NCI-H510A treated with DMSO at 0.1 percent for 48 hours (cell line): ENCODE measurements at places on chromosomes 16 and 17.

GRCh38 chr16:78729687-78730086, 630.2 kb downstream of the WWOX start:
- DNase-seq, result no peak

DNA sequence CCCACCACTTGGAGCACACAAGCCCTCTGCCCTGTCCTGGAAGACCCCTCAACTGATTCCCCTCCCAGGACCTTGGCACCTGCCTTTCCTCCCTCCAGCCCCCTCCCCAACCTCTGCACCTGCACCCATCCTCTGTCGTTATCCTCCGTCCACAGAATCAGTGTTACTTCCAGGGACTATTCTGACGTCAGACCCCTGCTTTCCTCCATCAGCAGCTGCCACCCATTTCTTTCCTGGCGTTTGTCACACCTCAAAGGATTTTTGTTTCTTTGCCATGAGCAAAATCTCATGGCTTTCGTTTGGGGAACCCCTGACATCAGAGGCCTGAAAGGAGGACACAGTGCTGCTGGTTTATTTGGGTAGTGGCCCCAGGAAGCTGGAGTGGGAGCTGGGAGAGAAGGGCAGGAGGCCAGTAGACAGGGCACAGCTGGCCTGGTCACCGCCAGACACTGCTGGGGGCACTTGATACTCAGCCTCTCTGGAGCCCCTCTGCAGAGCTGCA, 68.4 kb downstream of the SOCS1 start:
- DNase-seq, result no peak

DNA sequence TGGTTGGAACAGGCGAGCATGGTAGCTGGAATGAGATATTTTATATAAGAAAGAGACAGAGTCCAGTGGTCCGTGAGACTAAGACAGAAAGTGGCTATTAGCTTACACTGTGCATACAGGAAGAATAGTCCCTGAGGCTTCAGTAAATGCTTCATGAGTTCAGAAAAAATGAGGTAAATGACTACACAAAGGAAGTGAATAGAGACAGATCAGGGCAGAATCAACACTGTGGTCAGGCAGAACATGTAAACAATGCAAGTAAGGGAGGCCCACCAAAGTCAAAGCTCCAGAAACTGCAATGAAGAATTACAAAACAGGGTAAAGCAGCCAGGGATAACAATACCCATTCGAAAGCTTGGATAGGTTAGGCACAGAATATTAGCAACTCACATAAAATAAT, 4.8 kb downstream of the ABCA10 start:
- DNase-seq, result no peak

DNA sequence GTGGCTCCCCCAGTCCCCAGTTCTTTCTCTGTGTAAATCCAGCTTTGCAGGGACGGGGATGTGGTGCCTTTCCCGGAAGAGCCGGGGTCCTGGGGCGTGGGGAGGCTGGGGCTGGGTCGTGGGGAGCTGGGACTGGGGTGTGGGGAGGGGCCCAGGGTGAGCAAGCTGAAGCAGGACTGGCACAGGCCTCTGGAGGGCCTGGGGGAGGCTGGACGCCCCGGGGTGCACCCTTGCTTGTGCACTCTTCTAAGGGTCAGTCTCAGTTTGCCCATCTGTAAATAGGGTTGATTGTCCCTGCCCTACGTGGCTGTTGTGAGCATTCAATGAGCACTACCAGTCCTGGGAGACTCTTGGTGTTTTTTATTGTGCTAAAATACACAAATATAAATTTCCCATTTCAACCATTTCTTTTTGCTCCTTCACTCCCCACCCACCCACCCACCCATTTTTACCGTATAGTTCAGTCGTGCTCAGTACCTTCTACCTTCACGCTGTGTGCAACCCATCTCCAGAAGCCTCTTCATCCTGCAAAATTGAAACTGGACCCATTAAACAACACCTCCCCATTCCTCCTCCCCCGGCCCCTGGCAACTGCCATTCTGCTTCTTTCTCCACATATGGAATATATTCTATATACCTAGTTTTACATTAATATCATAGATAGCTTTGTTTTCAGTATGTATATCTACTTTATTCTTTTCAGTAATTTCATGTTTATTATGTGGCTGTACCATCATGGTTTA, 7.8 kb upstream of the TBC1D3B start:
- DNase-seq, result no peak

- peak; percentile 92 for DNase-seq
Observed at GRCh38 chr17:64420143-64420670, 28.7 kb upstream of the MILR1 start.

DNA sequence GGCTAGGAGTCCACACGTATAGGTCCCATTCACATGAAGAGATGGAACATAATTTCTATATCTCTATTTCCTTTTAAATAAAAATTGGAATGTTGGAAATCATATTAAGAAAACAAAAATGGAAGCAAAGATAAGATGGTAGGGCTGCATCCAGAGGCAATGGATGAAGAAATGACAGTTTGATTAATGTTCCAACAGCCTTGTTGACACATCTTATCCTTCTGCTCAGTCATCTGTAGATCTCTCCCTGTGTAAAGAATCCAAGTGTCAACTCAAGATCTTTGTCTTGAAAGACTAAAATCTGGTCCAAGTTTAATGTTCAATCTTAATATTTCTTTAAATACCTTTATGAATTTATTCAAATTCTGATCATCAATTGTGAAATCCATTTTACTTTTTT, 7.8 kb upstream of the KCNJ2 start:
- DNase-seq, result no peak

GRCh38 chr16:17135439-17135838, 335.3 kb downstream of the XYLT1 start:
- no peak for DNase-seq

GRCh38 chr17:1783834-1784611, 22.2 kb downstream of the SERPINF1 start:
- DNase-seq, result no peak

DNA sequence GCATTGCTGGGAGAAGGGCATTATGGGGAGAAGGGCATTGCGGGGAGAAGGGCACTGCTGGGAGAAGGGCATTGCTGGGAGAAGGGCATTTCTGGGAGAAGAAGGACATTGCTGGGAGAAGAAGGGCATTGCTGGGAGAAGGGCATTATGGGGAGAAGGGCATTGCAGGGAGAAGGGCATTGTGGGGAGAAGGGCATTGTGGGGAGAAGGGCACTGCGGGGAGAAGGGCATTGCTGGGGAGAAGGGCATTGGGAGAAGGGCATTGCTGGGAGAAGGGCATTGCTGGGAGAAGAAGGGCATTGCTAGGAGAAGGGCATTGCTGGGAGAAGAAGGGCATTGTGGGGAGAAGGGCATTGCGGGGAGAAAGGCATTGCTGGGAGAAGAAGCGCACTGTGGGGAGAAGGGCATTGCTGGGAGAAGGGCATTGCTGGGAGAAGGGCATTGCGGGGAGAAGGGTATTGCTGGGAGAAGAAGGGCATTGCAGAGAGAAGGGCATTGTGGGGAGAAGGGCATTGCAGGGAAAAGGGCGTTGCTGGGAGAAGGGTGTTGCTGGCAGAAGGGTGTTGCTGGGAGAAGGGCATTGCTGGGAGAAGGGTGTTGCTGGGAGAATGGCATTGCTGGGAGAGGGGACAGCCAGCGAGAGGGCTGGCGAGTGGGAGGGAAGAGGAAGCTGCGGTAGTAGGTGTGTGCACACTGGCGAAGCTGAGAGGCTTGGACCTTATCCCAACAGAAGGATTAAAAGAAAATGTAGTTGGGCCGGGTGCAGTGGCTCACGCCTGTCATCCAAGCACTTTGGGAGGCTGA, 4.6 kb upstream of the PYDC1 start:
- no peak for DNase-seq

DNA sequence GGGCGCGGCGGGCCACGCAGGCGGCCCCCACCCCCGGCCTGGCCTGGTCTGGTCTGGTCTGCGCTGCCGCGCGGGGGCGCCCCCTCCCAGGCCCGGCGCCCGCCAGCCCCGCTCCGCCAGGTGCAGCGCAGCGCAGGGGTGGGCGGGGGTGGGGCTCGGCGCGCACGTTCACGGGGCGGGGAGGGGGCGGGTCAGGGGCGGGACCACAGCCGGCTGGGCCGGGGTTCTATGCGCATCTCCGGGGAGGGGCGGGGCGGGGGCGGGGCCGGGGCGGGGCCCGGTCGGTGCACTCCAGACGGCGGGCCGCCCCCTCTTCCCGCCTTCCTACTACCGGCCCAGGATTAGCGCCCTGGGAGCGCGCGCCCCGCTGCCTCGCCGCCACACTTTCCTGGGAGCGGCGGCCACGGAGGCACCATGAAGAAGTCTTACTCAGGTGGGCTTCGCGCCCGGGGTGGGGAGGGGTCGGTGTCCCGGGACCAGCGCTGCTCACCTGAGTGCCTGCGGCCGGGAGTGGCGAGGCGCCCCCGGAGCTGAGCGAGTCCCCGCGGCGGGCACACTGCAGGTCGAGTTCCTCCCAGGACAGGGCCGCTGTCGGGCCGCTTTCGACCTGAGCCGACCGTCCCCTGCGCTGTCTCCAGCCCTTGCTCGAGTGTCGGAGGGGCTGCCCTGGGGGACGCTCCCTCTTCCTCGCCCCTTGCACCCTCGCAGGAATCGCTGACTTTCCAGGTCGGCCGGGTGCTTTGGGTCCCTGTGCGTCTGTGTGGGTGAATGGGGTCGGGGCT, 140.5 kb downstream of the SEC14L1 start:
- DNase-seq, result peak; percentile 48

DNA sequence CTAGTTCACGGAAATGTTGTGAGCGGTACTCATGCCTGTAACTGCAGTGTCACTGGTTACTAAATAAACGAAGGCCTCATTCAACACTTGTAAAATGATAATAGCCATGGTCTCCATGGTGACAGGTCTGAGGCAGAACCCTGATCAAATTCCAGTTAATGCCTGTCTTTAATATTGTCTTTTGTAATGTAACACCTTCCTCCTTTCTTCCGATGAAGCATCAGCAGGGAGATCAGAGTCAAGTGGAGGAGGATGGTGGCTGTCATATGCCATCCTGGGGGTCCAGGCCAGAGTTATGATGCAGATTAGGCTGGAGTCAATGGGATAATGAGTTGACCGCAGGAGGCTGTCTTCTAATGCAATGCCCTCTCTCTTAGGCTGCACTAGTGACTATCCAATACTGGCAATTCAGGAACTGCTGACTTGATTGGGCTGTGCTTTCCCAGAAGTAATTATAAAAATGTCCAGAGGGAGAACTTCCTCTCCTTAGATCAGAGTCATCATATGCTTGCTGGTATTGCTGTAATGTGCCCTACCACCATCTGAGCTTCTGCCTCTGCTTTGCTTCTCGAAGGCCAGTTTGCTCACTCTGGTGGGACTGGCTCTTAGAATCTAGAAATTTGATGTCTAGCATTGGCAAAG, 419.1 kb downstream of the CA10 start:
- DNase-seq, result peak; percentile 97

DNA sequence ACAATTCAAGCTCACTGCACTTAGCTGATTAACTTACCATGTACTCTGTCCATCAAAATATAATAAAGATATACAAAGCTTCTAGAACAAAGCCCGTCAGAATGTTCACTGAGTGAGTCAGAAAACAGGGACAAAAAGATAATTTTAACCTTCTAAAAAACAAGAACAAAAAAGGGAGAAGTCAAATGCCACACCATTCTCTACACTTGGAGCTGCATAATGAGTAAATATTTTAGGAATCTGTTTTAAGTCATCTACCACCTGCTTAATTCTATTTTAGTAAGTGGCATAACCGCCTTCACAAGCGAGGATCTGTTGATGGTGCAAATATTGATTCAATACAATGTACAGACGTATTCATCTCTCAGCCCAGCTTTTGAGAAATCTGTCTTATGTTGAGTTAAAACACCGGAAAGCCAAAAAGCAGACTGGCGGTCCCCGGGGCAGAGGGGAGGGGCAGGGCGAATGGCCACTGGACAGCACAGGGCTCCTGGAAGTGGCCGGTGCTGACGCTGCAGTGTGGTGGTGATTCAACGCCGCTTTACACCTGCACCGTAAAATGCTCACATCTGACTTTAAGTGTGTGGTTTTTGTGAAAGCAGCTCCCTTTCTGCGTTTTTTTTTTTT, 20.1 kb downstream of the RAB40B start:
- DNase-seq, result no peak

DNA sequence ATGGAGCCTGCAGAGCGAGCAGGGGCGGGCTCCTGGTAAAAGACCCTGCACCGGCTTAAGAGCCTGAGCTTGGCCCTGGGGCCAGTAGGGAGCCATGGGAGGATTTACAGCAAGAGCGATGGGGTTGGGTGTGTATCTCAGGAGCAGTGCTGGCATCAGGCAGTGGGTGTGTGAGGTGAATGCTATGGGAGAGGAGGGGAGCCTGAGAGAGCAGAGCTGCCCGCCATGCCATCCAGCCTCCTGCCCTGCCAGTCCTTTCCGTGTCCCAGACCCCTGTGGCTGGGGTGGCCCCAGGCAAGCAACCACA, 23.3 kb downstream of the FAM83G start:
- no peak for DNase-seq

GRCh38 chr16:67240506-67240905, 6.8 kb downstream of the FHOD1 start:
- no peak for DNase-seq

- no peak for DNase-seq
Observed at GRCh38 chr16:74825941-74826340, 51.3 kb upstream of the FA2H start.

DNA sequence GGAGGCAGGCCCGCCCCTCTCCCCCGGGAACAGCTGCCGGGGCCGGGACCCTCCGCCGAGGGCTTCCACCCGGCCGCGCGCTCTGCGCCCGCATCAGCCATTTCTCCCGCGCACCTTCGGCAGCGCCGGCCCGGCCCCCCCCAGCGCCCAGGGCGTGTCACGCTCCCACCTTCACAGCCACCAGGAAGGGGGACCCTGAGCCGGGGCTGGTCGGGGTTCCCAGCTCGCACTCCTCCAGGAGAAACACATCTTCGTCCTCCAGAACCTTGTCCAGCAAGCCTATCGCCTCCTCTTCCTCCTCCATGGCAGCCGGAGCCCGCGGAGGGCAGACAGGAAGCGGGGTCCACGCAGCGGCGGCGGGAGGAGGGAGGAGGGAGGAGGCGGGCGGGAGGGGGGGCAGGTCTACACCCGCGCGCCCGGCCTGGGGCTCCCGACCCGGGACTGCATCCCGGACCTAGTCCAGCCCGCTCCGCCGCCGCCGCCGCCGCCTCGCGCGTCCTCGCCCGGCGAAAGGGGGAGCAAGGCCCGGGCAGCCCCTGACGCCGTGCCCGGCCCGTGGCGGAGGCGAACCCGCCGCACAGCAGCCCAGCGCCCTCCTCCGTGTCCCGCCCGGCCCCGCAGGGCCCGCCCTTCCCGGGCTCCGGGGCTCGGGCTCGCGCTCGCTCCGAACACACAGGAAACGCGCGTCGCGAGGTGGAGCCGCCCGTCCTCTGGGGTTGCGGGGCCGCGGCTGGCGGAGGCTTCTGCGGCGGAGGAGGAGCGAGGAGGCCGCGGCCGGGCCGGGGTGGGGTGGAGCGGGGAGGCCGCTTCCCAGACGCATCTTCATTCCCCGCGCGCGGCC, 70.8 kb downstream of the ABR start:
- no peak for DNase-seq
